Prostate gland (tissue), 2 donors: ENCODE measurements at places on chromosomes 1 and 21. TPM values are rescaled to one million over a fixed set of nuclear protein-coding genes. Genes with fewer than 3 reads are reported as not detected.

Gene PHGDH
- 185 TPM for total RNA-seq

Gene ARTN
- 5.4 TPM for total RNA-seq

- no peaks in the 10 kb centered on the region for H3K4me1 ChIP-seq
- DNase-seq = no peak
- H3K36me3 ChIP-seq = no peaks in the 10 kb centered on the region
Observed at GRCh38 chr1:72830606-72831390, 548.5 kb upstream of the NEGR1 start.

DNA sequence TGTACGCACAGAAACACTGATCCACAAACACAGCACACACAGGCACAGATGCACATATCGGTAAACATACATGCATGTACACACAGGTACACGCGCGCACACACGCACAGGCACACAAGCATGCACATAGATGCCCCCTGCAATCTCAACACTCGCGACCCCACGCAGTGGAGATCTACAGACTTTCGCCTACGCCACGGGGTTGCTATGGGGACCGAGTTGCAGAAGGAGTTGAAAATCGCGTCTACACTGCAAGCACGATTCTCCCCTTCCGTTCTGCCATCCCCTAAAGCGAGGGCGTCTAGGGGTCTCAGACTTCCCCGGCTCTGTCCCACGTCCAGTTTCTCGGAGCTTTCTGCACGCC lies 826 bp downstream of the TRIM17 start:
- peak overlapping the region; percentile 33 for H3K4me3 ChIP-seq
- peak overlapping the region; percentile 33 for H3K27ac ChIP-seq
- no peak for DNase-seq
- H3K4me1 ChIP-seq = peaks cover 7% of the 10 kb centered on the region
- H3K36me3 ChIP-seq = no peaks in the 10 kb centered on the region
- H3K27me3 ChIP-seq = no peaks in the 10 kb centered on the region

DNA sequence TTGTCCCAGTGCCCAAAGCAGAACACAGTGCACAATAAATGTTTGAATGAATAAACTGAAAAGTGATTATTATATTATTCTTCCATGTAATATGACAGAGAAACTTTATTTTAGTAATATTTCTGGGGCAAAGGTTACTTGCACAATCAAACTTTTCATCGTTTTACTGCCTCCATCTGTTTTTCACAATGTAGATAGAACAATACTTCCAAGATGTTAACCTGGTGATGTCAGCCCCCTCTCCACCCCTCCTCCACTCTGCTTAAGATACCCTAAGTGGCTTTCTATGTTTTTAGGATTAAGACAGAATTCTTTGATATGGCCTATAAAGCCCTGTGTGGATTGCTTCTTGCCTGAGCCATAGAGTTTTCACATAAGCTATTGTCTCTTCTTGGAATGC lies 13.8 kb upstream of the NTMT2 start:
- no peak overlapping the region for H3K4me3 ChIP-seq
- H3K27ac ChIP-seq = no peak overlapping the region
- no peaks in the 10 kb centered on the region for H3K4me1 ChIP-seq
- H3K36me3 ChIP-seq = no peaks in the 10 kb centered on the region
- DNase-seq = no peak

DNA sequence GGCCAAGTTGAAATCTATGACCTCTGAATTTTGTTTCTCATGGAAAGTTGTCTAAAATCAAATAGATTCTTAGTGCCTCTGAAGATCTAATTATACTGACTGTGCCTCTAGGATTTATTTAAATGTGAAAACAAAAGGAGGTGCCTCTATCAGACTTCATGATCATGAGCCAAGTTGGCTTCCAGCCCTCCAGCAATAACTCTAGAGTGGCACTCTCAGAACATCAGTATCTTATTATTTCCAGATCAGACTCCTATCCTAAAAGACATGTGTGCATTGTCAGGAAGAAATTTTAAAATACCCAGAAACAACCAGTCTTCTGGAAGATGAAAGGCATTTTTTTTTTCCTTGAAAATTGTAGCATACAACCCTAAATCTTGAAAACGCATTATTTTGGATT lies 368.0 kb downstream of the PDE4B start:
- no peaks in the 10 kb centered on the region for H3K27me3 ChIP-seq
- no peaks in the 10 kb centered on the region for H3K36me3 ChIP-seq
- DNase-seq = no peak

Gene IL22RA1
- 1.0 TPM for total RNA-seq

- no peak overlapping the region for H3K4me3 ChIP-seq
- no peaks in the 10 kb centered on the region for H3K36me3 ChIP-seq
- H3K4me1 ChIP-seq = no peaks in the 10 kb centered on the region
- peak overlapping the region; percentile 47 for H3K27ac ChIP-seq
Observed at GRCh38 chr1:40267767-40268187, 9.7 kb downstream of the ZMPSTE24 start.

DNA sequence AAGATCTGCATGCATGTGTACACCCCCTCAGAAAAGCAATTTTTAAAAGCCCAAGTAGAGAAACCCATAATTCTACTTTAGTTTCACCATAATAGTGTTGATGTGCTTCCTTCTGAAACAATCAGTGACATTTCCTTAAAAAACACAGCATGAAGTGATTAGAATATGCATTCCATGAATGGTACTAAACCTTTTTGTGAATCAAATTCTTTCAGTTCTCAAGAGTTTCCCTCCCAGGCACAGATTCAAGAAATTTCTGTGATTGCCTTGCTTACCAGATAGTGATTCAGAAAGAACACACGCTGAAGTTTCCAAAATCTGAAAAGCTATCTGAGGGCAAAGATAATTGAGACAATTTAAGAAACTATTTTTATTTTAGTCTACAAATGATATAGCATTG lies 136.4 kb upstream of the ADGRL2 start:
- H3K27me3 ChIP-seq = no peaks in the 10 kb centered on the region
- H3K4me1 ChIP-seq = no peaks in the 10 kb centered on the region
- no peak overlapping the region for H3K27ac ChIP-seq
- H3K4me3 ChIP-seq = no peak overlapping the region

Gene SERINC2
- total RNA-seq = 110 TPM

GRCh38 chr21:44931137-44931500 lies 8.7 kb upstream of the SLX9 start:
- no peak for DNase-seq
- no peaks in the 10 kb centered on the region for H3K36me3 ChIP-seq
- H3K27me3 ChIP-seq = peaks cover 10% of the 10 kb centered on the region
- no peak overlapping the region for H3K27ac ChIP-seq
- no peak overlapping the region for H3K4me3 ChIP-seq
- peaks cover 12% of the 10 kb centered on the region for H3K4me1 ChIP-seq

DNA sequence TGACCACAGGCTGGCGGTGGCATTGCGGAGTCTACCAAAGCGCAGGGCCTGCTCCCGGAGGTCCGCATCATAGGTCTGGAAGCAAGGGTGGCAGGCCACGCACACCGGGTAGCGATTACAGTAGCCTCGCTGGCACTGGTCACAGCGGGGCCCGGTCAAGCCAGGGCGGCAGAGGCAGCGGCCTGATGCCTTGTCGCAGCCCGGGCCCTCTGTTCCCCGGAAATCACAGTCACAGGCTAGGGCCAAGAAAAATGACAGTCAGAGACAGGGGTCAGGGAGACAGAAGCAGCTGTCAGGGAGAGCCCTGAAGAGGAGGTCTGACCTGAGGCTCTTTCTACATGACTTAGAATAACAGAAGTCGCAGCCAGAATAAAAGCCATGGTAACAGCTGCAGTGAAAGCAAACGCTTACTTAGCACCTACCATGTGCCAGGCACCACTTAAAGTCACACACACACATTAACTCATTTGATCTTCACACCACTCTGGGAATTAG lies 26.4 kb downstream of the LAMB3 start:
- H3K27ac ChIP-seq = no peak overlapping the region
- DNase-seq = no peak
- no peaks in the 10 kb centered on the region for H3K27me3 ChIP-seq
- H3K36me3 ChIP-seq = no peaks in the 10 kb centered on the region

- no peak overlapping the region for H3K4me3 ChIP-seq
- no peaks in the 10 kb centered on the region for H3K27me3 ChIP-seq
- no peaks in the 10 kb centered on the region for H3K4me1 ChIP-seq
- no peaks in the 10 kb centered on the region for H3K36me3 ChIP-seq
- no peak for DNase-seq
- no peak overlapping the region for H3K27ac ChIP-seq
Observed at GRCh38 chr21:36203603-36203889, 46.9 kb downstream of the DOP1B start.

GRCh38 chr1:170461762-170462384 lies 70.1 kb upstream of the GORAB start:
- H3K27ac ChIP-seq = no peak overlapping the region
- no peaks in the 10 kb centered on the region for H3K36me3 ChIP-seq
- DNase-seq = no peak

DNA sequence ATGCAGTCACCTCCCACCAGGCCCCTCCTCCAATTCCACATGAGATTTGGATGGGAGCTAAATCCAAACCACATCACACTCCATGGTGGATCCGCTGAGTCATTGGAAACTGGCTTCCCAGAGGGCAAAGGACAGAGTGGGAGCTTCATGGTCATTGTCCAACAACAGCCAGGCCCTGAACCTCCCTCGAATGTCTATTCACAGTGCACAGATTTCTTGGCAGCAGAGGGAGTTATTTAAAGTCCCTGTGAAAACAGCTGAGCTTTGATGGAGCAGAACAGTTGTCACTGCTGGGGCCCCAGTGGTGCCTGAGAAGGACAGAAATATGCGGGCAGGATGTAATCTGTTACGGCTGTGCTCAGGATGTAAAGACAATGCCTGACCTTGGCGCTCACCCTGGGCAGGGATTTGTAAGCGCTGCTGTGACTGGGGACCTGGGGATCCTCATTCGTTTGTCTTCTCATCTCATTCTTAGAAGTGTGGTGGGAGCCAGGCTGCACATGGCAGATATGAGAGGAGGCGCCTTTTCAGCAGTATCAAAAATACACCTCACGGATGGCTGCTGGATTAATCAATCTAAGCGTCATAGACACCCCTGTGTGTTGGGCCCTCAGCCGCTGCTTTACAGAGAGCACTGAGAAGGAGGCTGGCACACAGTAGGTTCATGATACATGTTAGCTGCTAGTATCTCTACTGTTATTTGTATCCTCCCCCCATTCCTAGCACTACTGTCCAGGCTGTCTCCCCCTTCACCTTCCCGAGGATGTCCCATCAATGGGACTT lies 439.4 kb downstream of the PTPRU start:
- DNase-seq = no peak
- peaks cover 9% of the 10 kb centered on the region for H3K27me3 ChIP-seq
- H3K4me3 ChIP-seq = no peak overlapping the region
- H3K4me1 ChIP-seq = no peaks in the 10 kb centered on the region
- no peaks in the 10 kb centered on the region for H3K36me3 ChIP-seq

GRCh38 chr1:14390816-14391215 lies 207.7 kb upstream of the KAZN start:
- no peaks in the 10 kb centered on the region for H3K36me3 ChIP-seq
- no peaks in the 10 kb centered on the region for H3K27me3 ChIP-seq
- no peak overlapping the region for H3K27ac ChIP-seq

DNA sequence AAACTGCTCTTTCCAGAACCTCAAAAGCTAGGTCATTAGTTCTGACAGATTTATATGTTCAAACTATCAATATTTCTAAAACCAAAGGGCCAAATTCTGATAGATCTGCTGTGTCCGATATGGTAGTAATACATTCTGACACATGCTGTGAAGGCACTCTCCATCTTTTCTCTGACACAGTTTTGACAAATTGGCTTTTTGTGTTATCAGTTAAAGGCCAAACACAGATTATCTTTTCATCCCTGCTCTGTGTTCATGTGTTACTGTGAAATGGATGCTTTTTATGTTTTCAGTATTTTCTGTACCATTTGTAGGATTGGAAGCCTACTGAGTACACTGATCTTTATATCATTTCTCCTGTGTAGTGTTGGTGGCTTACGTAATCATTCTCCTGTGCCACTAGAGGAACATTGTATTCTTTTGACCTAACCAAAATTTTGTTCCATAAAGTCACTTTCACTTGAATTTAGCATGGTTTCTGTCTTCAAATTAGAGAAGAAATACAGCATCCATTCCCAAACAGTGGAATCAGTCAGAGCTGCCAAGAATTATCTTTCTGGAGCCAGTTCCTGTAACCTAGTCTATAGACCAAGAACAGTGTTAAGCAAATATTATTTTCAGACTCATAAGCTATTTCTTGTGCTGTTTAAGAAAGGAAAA lies 137.2 kb downstream of the ADGRL2 start:
- H3K4me3 ChIP-seq = no peak overlapping the region
- H3K27ac ChIP-seq = no peak overlapping the region
- no peaks in the 10 kb centered on the region for H3K4me1 ChIP-seq
- no peaks in the 10 kb centered on the region for H3K27me3 ChIP-seq

Gene C1orf210
- 21.7 TPM for total RNA-seq

GRCh38 chr1:43285269-43285990 lies at the start of gene C1orf210:
Gene C1orf210, minus strand, starts transcription at chr1:43285581. Its CDS starts 2,311 bp downstream, at chr1:43283270.
- no peaks in the 10 kb centered on the region for H3K27me3 ChIP-seq
- no peaks in the 10 kb centered on the region for H3K4me1 ChIP-seq
- peak within 1 kb of the TSS; percentile 35 for H3K4me3 ChIP-seq
- H3K27ac ChIP-seq = peak within 1 kb of the TSS; percentile 37
- peak; percentile 91 for DNase-seq
- H3K36me3 ChIP-seq = no peaks in the 10 kb centered on the region

Gene MAEL
- 0.32 TPM for total RNA-seq

- H3K4me1 ChIP-seq = no peaks in the 10 kb centered on the region
- no peak overlapping the region for H3K27ac ChIP-seq
- DNase-seq = no peak
- no peaks in the 10 kb centered on the region for H3K27me3 ChIP-seq
Observed at GRCh38 chr21:27429710-27430341, 462.9 kb upstream of the ADAMTS5 start.

DNA sequence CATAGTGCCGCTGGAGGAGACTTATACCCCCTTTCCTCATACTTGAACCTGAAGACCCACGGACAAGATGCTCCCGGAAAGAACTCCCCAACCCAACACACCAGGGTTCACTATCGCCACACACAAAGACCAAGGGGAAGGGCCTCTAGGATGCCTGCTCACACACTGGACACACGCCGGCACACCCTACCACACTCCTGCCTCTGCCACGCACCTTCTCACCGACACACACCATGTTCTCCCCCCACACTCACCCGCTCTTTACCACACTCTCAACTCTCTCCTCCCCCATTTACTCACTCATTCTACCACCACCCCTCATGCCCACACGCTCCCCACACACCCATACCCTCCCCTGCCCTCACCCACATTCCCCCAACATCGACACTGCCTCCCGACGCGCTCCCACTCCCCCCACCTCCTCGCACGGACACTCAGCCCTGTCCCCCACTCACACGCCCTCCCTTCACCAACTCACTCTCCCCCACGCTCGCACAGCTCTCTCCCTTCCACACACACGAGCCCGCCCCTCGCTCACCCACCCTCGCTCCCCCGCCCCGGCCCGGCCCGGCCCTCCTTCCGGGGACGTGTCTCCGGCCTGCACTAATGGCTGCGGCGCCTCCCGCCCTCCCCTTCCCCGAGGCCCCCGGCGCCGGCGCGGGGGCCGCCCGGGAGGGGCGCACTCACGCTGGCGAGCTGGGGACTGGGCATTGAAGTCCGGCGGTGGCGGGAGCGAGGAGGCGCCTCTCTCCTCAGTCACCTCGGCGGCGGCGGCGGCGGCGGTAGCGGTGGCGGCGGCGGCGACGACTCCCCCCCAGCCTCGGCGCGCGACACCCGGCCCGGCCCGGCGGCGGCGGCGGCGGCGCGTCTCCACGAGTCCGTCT lies 626 bp downstream of the PTP4A2 start:
- H3K27me3 ChIP-seq = no peaks in the 10 kb centered on the region
- H3K4me1 ChIP-seq = peaks cover 6% of the 10 kb centered on the region
- H3K36me3 ChIP-seq = no peaks in the 10 kb centered on the region
